ENCODE measurements at places on chromosomes 4 and X. TPM values are rescaled to one million over a fixed set of nuclear protein-coding genes. Genes with fewer than 3 reads are reported as not detected.

GRCh38 chrX:129665916-129666644 is 11.3 kb upstream of the APLN start:
- H3K4me3 ChIP-seq, result no peak overlapping the region
- no peaks in the 10 kb centered on the region for H3K36me3 ChIP-seq
- H3K4me1 ChIP-seq, result no peaks in the 10 kb centered on the region
- no peaks in the 10 kb centered on the region for H3K27me3 ChIP-seq
- no peak overlapping the region for H3K27ac ChIP-seq

DNA sequence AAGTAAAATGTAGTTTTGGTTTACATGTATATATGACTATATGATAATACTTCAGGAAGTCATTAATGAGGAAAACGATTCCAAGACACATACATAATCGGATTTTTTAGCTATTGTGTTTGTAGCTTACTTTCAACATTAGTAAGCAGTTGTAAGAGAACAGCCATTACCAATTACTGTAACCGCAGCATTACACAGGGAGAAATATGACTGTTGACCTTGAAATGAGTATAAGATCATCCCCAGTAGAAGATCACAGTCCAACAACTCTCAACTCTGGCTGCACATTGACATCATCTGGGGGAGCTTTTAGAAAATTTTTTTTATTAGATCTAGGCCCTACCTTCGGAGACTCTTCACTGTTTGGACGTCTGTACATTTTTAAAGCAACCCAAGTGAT is 762.0 kb upstream of the MAGEB2 start:
- H3K4me1 ChIP-seq, result peaks cover 5% of the 10 kb centered on the region
- H3K4me3 ChIP-seq, result no peak overlapping the region
- H3K36me3 ChIP-seq, result no peaks in the 10 kb centered on the region
- peak; percentile 6 for DNase-seq

- H3K4me3 ChIP-seq, result no peak overlapping the region
- H3K27ac ChIP-seq, result no peak overlapping the region
- H3K36me3 ChIP-seq, result no peaks in the 10 kb centered on the region
Observed at GRCh38 chr4:174358829-174359228, 75.1 kb downstream of the CEP44 start.

DNA sequence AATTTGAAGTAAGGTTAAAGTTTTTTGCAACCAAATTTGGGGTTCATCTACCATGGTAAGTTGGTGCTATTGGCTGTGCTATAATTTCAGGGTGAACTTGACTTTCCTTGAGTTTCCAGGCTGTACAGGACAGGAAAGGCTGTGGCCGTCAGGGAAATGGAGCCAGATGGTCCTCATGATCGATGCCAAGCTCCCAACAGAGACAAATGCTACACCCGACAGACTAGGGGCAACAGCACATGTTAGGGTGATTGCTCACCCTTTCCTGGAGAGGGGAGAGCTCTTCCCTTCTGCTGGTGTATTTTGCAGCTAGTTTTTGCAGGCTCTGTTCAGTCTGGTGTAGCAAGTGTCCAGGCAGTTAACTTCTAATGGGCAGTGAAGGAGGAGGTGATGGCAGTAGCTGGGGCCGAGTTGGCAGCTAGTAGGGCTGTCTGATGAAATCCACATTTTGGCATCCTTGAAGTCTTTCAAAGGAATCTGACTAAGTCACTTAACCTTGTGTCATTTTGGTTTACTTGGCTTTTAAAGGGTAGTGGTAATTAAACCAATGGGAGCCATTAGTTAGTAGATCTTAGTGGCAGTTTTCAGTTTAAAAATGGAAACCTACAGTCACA is 47.8 kb downstream of the GAB1 start:
- no peaks in the 10 kb centered on the region for H3K27me3 ChIP-seq
- peaks cover 47% of the 10 kb centered on the region for H3K4me1 ChIP-seq
- H3K4me3 ChIP-seq, result no peak overlapping the region
- H3K36me3 ChIP-seq, result no peaks in the 10 kb centered on the region
- DNase-seq, result no peak

- no peaks in the 10 kb centered on the region for H3K27me3 ChIP-seq
- DNase-seq, result no peak
- no peaks in the 10 kb centered on the region for H3K36me3 ChIP-seq
- H3K27ac ChIP-seq, result no peak overlapping the region
Observed at GRCh38 chr4:107131295-107131694, 95.2 kb upstream of the DKK2 start.

DNA sequence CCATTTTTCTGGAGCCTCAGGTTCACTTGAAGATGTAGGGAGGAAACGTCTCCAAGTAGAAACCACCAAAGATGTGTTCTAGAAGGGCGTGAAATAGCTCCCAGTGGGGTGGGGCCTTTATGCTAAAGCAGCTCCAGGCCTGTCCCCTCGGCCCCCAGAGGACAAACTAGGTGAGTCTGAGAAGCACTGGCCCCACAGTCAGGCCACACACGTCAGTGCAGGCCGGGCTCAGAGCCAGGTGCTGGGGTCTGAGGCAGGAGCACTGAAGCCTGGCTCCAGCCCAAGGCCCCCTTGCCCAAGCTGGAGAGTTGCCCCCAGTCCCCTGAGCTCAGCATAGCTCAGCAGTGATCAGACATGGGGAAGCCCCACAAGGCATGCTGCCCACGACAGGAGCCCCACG is 95.4 kb upstream of the PSAPL1 start:
- no peaks in the 10 kb centered on the region for H3K4me1 ChIP-seq
- H3K27ac ChIP-seq, result no peak overlapping the region
- DNase-seq, result no peak
- H3K4me3 ChIP-seq, result no peak overlapping the region

GRCh38 chr4:93346840-93347239 is 481.7 kb upstream of the ATOH1 start:
- DNase-seq, result no peak
- no peak overlapping the region for H3K4me3 ChIP-seq
- H3K27ac ChIP-seq, result no peak overlapping the region
- H3K4me1 ChIP-seq, result no peaks in the 10 kb centered on the region
- no peaks in the 10 kb centered on the region for H3K36me3 ChIP-seq
- no peaks in the 10 kb centered on the region for H3K27me3 ChIP-seq

GRCh38 chr4:8391972-8392371 is 48.6 kb downstream of the ACOX3 start:
- no peaks in the 10 kb centered on the region for H3K27me3 ChIP-seq
- no peak overlapping the region for H3K27ac ChIP-seq
- H3K4me3 ChIP-seq, result no peak overlapping the region
- H3K36me3 ChIP-seq, result no peaks in the 10 kb centered on the region
- H3K4me1 ChIP-seq, result peaks cover 6% of the 10 kb centered on the region

DNA sequence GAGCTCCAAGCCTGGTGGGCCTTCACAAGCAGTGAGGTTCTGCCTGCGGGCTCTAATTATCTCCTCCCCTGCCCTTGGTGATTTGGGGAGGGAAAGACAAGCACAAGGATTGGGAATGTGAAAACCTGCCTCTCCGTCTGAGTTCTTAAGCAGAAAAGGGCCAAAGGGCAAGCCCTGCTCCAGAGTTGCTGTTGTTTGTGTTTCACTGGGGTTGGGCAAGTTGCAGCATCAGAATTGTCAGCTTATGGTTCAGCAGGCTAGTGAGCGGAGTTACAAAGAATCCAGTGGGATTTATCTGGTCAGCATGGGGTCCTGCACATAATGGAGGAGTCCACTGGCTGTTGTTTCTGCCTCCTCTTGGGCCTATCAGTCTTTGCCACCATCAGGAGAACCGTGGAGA is 60.5 kb downstream of the NHS start:
- H3K36me3 ChIP-seq, result no peaks in the 10 kb centered on the region
- no peak overlapping the region for H3K27ac ChIP-seq
- H3K27me3 ChIP-seq, result peaks cover 7% of the 10 kb centered on the region
- no peak for DNase-seq

GRCh38 chr4:181956512-181956911 is 286.7 kb upstream of the TENM3 start:
- no peaks in the 10 kb centered on the region for H3K4me1 ChIP-seq
- H3K36me3 ChIP-seq, result no peaks in the 10 kb centered on the region
- H3K27me3 ChIP-seq, result no peaks in the 10 kb centered on the region
- no peak overlapping the region for H3K27ac ChIP-seq

DNA sequence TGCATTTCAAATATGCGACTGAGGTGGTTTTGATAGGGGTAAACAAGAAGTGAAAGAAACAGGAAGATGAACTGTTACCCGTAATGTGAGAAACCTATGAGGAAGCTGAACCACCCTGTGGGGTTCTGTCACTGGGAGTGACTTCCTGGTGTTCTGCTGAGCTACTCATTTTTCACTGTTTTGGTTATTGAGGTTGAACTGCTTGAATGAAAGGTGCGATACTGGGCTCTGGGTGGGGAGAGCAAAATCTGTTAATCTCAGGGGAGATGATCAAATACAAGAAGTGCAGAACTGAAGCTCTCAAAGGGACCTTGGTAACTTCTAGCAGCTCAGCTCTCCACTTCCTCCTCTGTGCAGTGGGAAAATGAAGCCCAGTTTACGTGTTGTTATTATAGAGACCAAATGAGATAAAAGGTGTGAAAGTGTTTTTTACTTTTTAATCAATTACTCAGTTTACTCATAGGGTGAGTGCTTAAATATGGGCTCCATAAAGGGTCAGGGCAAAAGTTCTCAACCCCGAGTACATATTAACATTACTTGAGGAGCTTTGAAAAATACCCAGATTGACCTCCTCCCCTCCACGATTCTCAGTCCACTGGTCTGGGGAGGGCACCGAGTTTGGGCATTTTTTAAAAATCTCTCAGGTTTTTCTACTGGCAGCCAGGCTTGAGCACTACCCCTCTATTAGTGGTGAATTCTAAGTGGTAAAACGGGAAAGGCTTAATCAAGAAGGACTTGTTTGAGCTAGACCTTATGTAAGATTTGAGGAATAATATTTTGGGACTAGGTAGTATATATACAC is 66.7 kb downstream of the COQ2 start:
- no peaks in the 10 kb centered on the region for H3K36me3 ChIP-seq
- no peak for DNase-seq
- H3K27ac ChIP-seq, result no peak overlapping the region
- H3K4me3 ChIP-seq, result no peak overlapping the region
- H3K27me3 ChIP-seq, result no peaks in the 10 kb centered on the region
- H3K4me1 ChIP-seq, result no peaks in the 10 kb centered on the region

- H3K36me3 ChIP-seq, result no peaks in the 10 kb centered on the region
- no peak for DNase-seq
- H3K4me3 ChIP-seq, result no peak overlapping the region
- no peaks in the 10 kb centered on the region for H3K4me1 ChIP-seq
- H3K27ac ChIP-seq, result no peak overlapping the region
- H3K27me3 ChIP-seq, result no peaks in the 10 kb centered on the region
Observed at GRCh38 chr4:138599965-138600364, 357.8 kb upstream of the SLC7A11 start.

GRCh38 chrX:129791961-129792570 is 12.3 kb downstream of the SASH3 start:
- H3K4me1 ChIP-seq, result no peaks in the 10 kb centered on the region
- H3K4me3 ChIP-seq, result no peak overlapping the region
- no peak for DNase-seq
- H3K27ac ChIP-seq, result no peak overlapping the region
- no peaks in the 10 kb centered on the region for H3K36me3 ChIP-seq
- no peaks in the 10 kb centered on the region for H3K27me3 ChIP-seq

DNA sequence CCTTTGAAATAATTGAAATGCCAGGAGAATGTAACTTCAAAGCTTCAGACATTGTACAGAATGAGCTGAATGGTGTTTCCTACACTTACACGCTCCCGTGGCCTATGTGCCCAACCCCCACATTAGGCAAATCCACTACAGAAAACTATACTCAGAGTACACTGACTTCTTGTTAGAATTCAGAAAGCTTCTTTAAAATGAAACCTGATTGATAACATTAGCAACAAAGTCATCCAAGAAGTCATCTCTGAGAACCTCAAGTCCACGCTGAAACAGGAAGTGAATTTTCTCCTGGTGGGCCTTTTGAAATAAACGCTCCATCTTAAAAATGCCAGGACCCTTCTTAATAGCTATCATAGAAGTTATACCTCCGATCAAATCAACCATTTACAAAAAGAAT is 136.3 kb downstream of the TSPAN5 start:
- H3K27ac ChIP-seq, result no peak overlapping the region
- H3K27me3 ChIP-seq, result no peaks in the 10 kb centered on the region
- H3K4me3 ChIP-seq, result no peak overlapping the region
- DNase-seq, result no peak
- peaks cover 34% of the 10 kb centered on the region for H3K4me1 ChIP-seq
- H3K36me3 ChIP-seq, result no peaks in the 10 kb centered on the region

- H3K36me3 ChIP-seq, result no peaks in the 10 kb centered on the region
- no peak overlapping the region for H3K27ac ChIP-seq
- no peak overlapping the region for H3K4me3 ChIP-seq
- no peak for DNase-seq
- no peaks in the 10 kb centered on the region for H3K27me3 ChIP-seq
- H3K4me1 ChIP-seq, result no peaks in the 10 kb centered on the region
Observed at GRCh38 chr4:71441186-71442169, 102.7 kb downstream of the SLC4A4 start.

GRCh38 chr4:186061921-186062320 is 7.0 kb upstream of the TLR3 start:
- H3K4me1 ChIP-seq, result no peaks in the 10 kb centered on the region
- no peak for DNase-seq
- peaks cover 8% of the 10 kb centered on the region for H3K27me3 ChIP-seq
- no peaks in the 10 kb centered on the region for H3K36me3 ChIP-seq

DNA sequence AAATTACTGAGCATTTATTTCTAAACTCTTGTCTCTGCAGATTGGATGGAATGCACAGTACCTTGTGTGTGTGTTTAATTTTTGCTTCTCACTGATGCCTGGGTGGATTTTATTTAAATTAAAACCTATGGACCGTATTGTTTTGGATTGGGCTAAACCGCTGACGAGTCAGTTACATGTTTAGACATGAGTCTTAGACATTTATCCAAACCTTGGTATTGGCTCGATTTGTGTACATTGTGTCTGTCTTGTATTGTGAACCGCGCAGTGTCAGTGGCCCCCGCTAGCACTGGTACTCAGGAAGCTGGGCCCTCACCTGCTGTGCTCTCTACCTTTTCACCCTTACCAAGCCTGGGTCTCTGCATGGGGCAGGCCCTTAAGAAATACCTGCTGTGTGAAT is 40.8 kb upstream of the TADA2B start:
- no peaks in the 10 kb centered on the region for H3K27me3 ChIP-seq
- no peak overlapping the region for H3K27ac ChIP-seq
- no peak overlapping the region for H3K4me3 ChIP-seq
- DNase-seq, result no peak
- H3K36me3 ChIP-seq, result peaks cover 49% of the 10 kb centered on the region

DNA sequence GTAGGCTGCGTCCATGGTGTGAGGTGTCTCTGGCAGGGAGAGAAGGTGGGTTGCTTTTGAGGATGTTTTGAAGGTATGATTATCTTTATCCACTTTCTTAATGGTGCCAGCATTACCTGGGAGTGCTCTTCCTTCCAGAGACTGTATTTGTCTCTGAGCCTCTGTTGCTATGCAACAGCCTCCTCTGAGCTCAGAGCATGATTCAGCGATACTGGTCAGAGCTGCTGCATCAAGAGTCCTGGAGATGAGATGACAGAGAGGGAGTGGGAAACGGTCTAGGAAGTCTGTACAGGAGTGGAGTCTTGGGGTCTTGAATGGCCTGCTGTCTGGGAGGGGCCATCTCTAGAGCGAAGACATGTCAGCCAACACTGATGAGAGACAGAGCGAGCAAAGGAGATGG is 104.4 kb upstream of the RAB40AL start:
- no peaks in the 10 kb centered on the region for H3K4me1 ChIP-seq
- H3K4me3 ChIP-seq, result no peak overlapping the region
- no peak overlapping the region for H3K27ac ChIP-seq
- no peak for DNase-seq
- H3K36me3 ChIP-seq, result no peaks in the 10 kb centered on the region
- H3K27me3 ChIP-seq, result no peaks in the 10 kb centered on the region

- DNase-seq, result no peak
- no peak overlapping the region for H3K27ac ChIP-seq
- no peak overlapping the region for H3K4me3 ChIP-seq
- H3K27me3 ChIP-seq, result peaks cover 41% of the 10 kb centered on the region
Observed at GRCh38 chrX:43974100-43974475, 898 bp upstream of the NDP start.

The SYTL4 gene
- total RNA-seq, result 3.2 TPM

The NOX1 gene
- not detected for total RNA-seq

The AMBN gene
- total RNA-seq, result 3.8 TPM

The EXOC1L gene
- not detected for total RNA-seq

All from A673 (cell line).